ENCODE measurements at places on chromosomes 6 and 20.
A peak's percentile ranks its signal among the peaks of the same experiment; 100 is the strongest.

GRCh38 chr20:17825252-17825959 is 125.6 kb downstream of the BANF2 start:
- DNase-seq: no peak

DNA sequence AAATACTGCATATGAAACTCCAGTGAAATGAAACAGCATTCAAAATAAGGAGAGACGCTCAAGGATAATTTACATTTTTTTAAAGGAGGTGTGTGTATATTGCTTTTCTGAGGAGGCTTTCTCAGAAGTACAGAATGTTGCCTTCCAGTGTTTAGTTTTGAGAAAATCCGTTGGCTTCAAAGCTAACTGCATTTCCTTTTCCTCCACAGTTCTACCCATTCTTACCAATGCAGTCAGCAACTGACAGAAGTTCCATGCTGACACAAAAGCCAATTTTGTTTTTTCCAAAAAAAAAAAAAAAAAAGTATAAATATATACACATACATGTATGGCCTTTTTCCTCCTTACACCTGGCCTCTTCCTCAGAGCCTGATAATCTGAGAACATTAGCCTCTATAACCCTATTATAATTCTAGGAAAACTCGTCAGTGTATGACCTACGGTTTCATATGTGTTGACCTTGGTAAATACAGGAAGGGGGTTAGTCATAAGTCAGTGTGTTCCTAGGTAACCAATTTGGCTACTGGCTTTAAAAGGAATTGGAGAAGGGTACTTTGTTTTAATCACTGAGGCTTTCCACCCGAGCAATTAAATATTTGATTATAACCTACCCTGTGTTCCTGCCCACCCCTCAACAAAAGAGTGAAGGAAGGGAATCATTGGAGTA is 24.2 kb downstream of the MGME1 start:
- no peak for DNase-seq

DNA sequence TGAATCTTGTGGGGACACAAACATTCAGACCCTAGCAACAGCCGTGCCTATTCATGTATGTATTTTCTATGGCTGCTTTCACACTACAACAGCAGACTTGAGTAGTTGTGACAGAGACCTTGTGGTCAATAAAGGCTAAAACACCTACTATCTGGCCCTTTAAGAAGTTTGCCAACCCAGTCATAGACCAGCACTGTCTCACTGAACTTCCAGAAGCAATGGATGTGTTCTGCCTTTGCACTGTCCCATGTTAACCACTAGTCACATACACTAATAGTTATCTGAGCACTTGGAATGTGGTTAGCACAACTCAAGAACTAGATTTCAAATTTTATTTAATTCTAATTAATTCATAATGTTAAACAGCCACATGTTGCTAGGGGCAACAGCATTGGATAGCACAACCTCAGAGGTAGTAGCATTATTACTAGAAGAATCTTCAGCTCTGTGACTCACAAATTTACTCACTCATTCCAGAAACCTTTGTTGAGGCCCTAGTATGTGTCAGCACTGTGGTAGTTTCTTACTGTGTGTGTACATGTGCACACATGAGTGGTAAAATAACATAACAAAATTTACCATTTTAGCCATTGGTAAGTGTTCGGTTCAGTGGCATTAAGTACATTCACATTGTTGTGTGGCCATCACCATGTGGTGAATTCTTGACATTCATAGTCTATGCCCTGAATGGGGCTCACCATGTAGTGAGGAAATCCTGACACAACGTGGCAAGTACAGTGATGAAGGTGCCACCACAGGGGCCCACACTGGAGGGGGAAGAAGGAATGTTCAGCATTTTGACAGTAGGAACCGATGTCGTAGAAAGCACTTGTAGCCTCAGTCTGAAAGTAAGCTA is 107.3 kb downstream of the CEP57L1 start:
- no peak for DNase-seq

GRCh38 chr6:33073431-33073871 is at the start of gene HLA-DPA1:
HLA-DPA1 (minus strand) TSS chr6:33073649.
- DNase-seq: peak; percentile 9

GRCh38 chr6:21914121-21914973 is 320.8 kb downstream of the SOX4 start:
- peak; percentile 6 for DNase-seq

- DNase-seq: no peak
Observed at GRCh38 chr20:57167971-57168701, 98.3 kb downstream of the BMP7 start.

DNA sequence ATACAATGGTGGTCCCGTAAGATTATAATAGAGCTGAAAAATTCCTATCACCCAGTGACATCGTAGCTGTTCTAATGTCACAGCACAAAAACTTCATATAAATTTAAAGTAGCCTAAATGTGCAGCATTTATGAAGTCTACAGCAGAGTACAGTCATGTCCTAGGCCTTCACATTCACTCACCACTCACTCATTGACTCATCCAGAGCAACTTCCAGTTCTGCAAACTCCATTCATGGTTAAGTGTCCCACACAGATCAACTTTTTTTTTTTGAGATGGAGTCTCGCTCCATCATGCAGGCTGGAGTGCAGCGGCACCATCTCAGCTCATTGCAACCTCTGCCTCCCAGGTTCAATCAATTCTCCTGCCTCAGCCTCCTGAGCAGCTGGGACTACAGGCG is 20.9 kb upstream of the KCNG1 start:
- no peak for DNase-seq

DNA sequence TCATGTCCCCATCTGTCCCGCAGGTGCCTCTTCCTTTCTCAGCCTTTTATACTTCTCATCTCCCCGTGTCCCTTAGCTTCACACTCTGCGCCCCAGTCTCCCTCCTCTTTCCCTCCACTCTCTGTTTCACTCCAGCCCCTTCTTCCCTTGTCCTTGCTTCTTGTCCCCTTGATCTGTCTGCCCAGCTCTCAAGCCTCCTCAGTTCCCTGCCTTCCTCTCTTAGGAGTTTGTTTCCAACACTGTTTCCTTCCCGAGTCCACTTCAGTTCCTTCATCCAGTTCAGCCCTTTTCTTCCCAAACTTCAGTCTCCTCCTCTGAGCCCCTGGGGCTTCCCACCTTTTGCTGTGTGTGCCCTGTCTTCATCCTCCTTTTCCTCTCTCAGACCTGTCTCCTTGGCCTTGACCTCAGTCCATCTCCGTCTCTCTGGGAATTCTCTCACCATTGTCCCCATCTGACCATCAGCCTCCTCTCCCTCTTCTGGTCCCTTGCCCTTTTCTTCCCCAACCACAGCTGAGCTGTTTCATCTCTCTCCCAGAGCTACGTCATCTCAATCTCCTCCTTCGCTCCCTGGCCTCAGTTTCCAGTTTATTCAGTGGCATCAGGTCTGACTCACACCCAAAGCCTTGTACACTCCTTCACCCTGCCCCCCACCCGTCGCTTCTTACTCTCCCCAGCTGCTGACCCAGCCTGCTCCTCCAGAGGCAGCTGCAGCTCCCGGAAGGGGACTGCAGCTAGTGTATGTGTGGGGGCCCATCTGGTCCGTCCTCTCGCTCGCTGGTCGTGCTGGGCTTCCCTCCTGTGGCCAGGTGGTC is 2.7 kb upstream of the DDR1 start:
- DNase-seq: no peak

GRCh38 chr6:129992881-129993280 is 25.5 kb upstream of the L3MBTL3 start:
- DNase-seq: no peak

- no peak for DNase-seq
Observed at GRCh38 chr6:159594750-159595117, 98.3 kb downstream of the SOD2 start.

GRCh38 chr6:126477678-126478077 is 137.8 kb downstream of the CENPW start:
- no peak for DNase-seq

GRCh38 chr6:167795321-167795811 is 31.3 kb upstream of the AFDN start:
- no peak for DNase-seq

DNA sequence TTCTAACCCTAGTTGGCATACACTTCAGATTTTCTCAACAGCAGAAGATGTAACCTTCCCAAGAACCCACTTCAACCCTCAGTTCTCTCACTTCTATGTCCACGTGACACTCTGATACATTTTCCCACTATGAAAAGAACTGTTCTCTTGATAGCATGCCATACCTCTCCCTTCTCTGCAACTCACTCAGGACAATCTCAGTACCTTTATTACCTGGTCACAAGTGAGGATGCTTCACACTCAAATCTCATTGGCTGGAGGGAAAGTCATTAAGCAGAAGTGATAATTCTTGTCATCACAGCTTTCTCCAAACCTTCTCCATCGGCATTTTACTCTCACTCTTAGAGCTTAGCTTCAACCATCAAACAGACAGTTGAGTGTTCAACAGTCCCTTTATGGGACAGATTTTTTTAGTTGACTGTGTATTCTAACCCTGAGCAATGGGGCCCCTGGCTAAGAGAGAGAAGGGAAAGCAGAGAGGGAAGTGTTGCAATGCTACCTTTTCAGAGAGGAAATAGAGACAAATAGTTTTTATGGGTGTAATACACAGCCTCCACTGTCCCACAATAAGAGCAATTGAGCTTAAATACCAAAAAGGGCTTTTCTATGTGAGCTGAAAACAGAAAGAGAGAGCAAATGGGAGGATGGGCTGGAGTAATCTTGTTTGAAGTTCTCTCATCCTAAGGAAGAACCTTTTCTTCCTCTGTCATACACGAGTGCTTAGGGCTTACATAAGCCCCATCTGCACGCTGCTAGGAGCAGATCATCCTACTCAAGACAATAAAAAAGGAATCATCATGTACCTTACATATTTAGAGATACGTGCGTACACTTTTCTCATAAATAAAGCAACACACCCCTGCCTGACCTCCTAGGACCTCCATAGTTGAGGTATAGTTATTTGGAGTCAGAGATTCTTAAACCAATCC is 16.0 kb downstream of the HLA-DPA1 start:
- no peak for DNase-seq

DNA sequence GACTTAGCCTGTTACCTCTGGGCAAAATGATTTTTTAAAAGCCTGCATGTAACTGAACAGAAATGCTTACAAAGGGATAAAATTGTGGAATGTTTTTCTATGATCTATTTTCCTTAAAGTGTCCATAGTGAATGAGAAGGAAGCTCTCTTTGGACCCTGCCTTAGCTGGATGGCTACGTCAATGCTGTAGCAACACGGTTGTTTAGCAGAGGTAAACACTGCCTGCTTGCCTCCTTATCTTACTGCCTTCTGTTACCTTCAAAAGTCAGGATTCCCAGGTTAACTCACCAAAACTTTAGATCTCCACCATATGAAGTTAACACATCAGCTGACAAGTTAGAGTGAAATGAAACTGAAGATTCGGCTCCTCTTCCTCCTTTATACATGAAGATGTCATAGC is 402.6 kb downstream of the SAMD5 start:
- DNase-seq: no peak

DNA sequence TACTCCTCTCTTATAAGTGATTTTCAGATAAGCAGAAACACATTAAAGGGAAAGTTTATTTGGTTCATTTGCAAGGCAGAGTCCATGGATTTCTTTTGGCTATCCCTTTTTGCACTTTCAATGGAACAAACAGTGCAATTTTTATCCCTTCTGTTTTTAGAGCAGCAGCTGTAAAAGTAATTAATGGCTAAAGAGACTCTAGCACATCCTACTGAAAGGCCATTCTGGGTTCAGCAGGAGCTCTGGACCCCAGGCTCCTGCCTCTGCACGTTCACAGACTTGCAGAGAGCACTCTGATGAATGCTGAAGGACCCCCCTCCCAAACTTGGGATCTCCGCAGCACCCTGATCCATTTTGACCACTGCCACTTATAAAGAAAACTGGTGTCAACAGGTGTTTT is 40.3 kb upstream of the PDE7B start:
- DNase-seq: no peak

GRCh38 chr6:162124710-162125435 is 602.7 kb downstream of the PRKN start:
- DNase-seq: no peak

DNA sequence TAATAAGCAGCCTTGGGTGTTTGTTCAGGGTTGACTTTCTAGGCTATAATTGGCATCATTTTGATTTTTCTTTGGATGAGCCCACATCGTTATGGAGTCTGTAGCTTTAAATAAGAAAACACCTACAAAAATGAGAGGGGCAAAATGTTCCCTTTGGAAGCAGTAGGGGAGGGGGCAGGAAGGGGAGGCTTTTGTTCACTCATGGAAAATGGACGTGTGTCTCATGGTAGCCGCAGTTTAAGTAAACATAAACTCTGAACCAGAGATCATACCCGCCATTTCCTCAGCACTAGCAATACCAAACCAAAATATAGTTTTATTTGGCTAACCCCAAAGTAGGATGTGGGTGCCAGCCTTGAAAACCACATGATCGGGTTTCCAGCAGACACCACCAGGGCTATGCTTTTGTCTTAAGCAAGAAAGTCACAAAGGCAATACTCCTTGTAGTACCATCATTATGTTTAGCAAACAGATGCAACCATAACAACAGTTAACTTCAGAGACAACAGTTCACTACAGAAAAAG is 572.5 kb upstream of the JAG1 start:
- no peak for DNase-seq

DNA sequence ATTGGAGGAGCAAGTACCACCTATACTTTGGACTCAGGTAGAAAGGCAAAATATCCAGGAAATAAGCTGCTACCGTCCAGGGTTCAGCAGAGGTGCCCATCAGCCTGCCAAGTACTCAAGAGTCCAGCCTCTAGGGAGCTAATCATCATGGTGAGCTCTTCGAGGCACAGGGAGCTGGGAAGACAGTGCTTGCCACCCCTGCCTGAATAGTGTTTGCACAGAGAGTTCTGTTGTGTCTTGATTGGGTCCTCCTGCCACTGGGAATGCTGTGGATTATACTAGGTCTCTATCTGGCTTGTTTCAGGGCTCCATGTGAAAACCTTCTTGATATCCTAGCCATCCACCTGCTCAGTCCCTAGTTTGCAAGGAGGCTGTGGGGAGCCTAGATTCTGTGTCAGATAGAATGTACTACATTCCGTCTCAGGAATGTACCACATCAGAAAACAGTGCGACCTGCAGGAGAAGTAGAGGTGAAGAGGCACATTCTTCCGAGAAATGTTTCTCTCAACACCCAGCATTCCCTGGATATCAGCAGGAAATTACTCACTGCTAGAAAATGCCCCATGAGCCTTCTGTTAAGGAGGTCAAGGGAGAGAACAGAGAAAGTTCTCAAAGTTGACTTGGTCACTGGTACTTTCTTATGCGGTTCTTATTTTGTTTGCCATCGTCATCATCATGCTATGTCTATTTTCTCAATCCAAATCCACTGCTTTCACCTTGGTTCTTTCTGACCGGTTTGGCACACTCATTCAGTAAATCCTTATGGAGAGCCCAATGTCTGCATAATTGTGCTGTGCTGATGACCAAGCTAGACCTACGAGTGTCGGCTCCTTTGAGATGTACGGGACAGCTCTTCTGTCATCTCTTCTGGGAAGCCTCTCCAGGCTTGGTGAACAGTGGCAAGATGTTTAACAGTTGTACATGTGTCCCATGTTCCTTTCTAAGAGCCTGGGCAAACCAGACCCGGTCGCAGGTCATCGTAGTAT is 30.7 kb downstream of the PTPN1 start:
- no peak for DNase-seq

Measured in stimulated activated CD4-positive, alpha-beta T cell treated with anti-CD3 and anti-CD28 coated beads, Interleukin-1b, Interleukin-23, amount 100 ng/mL, for 4 hours (primary cell).